ENCODE measurements at places on chromosomes 5 and 9.
A peak's percentile ranks its signal among the peaks of the same experiment; 100 is the strongest.

GRCh38 chr5:133456933-133457402 is 155.4 kb downstream of the FSTL4 start:
- DNase-seq, result no peak

GRCh38 chr9:128249558-128249907 is 26.3 kb downstream of the GOLGA2 start:
- DNase-seq, result no peak

GRCh38 chr5:8005416-8005815 is 136.5 kb downstream of the MTRR start:
- no peak for DNase-seq

- DNase-seq, result no peak
Observed at GRCh38 chr5:40052808-40053207, 626.9 kb upstream of the PTGER4 start.

DNA sequence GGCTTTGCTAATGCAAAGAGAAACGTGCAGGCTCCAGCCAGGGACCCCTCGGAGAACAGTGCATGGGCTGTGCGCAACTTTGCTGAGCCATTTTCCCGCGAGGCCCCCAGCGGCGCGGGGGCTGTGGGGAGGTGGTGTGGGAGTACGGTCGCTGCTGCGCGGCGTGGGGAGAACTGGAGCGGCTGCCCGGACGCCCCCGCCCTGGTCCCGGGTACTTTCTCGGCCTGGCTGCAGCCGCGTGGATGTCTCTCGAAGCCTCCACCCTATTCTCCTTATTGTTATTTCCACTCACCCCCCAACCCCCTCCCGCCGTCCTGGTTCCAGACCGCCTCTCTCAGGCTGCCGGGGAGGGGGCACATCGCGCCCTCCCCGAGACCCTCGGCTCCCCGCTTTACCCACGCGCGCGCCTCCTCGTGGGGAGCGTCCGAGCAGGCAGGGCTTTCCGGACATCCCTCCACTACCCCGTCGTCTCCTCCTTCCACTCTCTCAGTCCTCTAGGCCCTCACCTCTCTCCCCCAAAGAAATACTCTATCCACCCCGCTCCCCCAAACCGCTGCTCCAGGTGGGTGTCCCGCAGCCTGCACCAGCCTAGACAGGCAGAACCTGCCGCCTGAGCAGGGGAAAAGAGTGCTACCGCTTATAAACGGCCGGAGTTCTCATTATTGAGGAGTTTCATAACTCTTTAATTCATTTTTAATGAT is 68.6 kb upstream of the TBCA start:
- peak; percentile 56 for DNase-seq

- DNase-seq, result no peak
Observed at GRCh38 chr5:144547098-144547499, 376.4 kb downstream of the KCTD16 start.

DNA sequence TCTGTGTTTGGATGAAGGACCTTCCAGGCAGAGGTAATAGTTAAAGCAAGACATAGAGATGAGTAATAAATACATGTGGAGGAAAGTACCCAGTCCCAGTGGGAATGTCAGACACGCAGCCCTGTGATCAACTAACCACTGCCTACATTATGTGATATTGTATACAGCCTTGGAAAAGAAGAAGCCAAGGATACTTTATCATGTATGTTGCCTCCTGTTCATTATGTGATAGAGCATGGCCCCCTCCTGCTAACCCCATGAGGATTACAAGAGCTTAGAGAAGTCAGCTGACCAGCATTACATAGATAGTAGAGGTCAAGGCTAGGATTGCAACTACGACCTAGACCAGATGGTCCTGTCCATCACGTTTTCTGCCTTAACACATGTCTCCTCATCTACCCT is 497.0 kb upstream of the TNC start:
- no peak for DNase-seq

- peak; percentile 96 for DNase-seq
Observed at GRCh38 chr9:128455849-128456612, at the start of gene ODF2. Gene ODF2 (plus strand): TSS chr9:128456006. CDS start chr9:128456092, 86 bp downstream.

GRCh38 chr5:78597068-78597973 is 51.3 kb downstream of the LHFPL2 start:
- DNase-seq, result no peak
